ENCODE measurements at places on chromosomes 5 and 9.

GRCh38 chr5:35047785-35048404 lies at the start of gene AGXT2:
Gene AGXT2, minus strand, starts transcription at chr5:35047949. Its CDS starts 57 bp downstream, at chr5:35047892.
- DNase-seq = no peak

GRCh38 chr9:107284636-107285035 lies 1.6 kb downstream of the RAD23B start:
- DNase-seq = no peak

- DNase-seq = no peak
Observed at GRCh38 chr5:154534457-154535050, 56.5 kb upstream of the HAND1 start.

DNA sequence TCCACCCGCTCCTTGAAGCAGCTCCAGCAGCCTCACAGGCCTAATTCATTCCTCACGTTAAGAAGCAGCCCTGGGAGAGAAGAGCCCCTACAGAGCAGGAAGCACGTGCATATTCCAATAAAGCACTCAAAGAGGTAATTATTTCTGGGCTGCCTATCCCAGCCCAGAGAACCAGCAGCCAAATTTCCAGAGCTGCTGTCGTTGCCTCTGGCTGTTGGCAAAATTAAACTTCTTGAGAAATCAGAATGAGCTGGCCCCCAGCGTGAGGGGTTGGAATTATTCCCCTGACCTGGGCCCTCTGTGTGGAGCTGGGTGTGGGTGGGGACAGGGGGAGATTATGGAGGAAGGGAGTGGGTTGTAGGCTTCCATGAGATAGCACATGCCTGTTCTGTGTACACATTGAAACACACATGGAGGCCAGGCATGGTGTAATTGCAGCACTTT lies 86.8 kb upstream of the HSPA9 start:
- DNase-seq = no peak

GRCh38 chr5:179605026-179605833 lies 18.2 kb downstream of the HNRNPH1 start:
- no peak for DNase-seq

DNA sequence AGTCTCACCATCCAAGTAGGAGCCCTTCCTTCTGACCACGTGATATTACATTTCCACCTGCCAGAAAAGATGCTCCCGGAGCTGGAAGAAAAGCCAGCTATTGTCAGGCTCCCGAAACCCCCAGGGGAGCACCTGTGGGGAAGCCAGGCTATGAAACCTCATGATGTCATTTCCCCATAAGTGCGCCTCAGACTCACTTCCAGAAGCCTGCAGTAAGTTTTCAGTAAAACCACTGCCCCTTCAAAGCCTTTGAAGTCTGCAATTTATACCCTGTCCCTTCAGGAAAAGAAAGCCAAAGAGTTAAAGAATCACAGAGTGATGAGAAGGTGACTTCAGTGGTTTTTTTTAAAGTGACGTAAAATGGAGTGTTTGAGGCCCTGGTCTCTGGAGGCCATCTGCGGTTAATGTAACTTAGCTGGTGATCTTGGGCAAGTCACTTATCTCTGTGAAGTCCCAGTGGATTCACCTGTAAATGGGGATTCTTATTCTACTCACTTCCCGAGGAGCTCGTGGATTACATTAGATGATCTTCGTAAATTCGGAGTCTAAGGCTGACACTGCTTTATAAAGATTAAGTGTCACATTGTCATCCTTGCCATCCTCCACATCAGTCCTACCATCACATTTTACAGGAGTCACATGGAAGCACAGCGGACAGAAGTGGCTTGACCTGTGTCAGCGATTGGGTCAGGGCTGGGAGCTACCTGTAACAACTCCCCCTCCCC lies 2.6 kb upstream of the SEMA6A start:
- no peak for DNase-seq

- DNase-seq = no peak
Observed at GRCh38 chr9:3385871-3386270, 139.9 kb downstream of the RFX3 start.

- DNase-seq = peak; percentile 87
Observed at GRCh38 chr5:140346348-140347221, at the start of gene HBEGF. Gene HBEGF, minus strand, starts transcription at chr5:140346603. Its CDS starts 275 bp downstream, at chr5:140346328.

GRCh38 chr9:126500600-126501382 lies 112.9 kb upstream of the LMX1B start:
- DNase-seq = no peak

GRCh38 chr5:22643356-22643755 lies 209.8 kb downstream of the CDH12 start:
- no peak for DNase-seq

DNA sequence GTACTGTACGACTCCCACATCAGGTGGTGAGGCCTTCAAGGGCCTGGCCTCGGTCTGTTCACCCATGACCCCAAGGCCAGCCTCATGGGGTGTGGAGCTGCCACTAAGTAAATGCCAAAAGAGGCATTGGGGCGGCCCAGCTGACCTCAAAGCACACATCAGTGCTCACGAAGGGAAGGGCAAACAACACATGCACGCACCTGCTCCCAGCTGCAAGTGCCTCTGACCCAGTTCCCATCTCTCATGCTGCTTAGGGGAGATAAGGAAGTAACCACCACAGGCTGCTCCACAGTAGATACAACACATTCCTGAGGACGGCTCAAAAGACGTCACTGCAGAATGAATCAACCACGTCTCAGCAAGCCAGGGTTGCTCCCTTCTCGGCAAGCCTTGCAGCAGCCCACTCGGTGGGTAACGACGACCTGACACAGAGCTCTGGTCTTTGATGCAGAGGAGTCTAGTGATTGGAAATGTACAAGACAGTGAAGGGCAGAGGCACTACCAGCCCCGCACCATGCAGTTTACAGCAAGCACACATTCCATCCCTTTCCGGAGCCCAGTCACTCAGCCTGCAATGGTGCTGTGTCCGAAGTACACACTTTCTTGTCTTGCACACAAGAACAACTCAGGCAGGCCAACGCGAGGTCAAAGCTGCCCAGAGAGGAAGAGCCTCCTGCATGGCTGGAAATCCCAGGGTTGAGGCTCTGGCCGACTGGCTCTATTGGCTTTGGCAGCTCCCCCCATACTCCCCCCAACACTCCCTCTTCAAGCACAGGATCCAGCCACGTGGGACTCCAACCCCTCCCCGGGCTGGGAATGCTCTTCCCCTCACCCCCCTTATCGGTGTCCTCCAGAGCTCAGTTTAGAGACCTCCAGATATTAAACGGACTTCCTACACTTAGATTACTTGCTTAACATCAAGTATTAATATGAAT lies 31.8 kb downstream of the FABP6 start:
- DNase-seq = no peak

- DNase-seq = peak; percentile 10
Observed at GRCh38 chr9:82555431-82556051, 507.4 kb downstream of the RASEF start.

- no peak for DNase-seq
Observed at GRCh38 chr5:53083927-53084326, 25.6 kb downstream of the MOCS2 start.

DNA sequence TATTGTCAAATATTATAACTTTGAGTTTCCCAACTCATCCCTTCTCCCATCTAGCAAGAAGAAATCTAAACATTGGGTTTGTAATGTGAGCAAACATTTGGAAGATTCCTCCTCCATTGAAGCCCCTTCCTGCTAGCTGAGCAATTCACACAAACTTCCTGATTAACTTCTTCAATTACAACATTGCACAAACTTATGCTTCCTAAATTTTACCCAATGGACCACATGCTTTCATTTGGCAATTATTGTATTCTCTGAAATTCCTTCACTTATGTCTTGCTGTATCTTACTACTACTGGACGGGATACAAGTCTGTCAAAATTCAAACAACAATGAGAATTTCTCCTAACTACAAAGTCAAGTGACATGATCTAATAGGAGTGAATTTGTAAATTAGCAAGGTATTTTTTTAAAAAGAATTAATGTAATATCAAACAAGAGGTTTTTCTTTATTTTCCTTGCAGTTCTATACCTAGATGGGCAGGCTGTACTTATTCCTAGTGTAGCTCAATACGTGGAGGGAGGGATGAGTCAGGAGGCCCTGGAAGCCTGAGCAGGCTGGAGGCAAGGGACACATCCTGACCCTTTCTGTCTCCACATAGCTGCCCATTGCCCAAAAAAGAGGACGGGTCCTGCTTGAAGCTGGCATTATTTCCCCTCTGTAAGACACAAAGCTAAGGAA lies 11.8 kb upstream of the IFNW1 start:
- peak; percentile 0 for DNase-seq

- DNase-seq = no peak
Observed at GRCh38 chr9:21679432-21679831, 123.0 kb upstream of the MTAP start.

Measured in putamen (tissue), 1 donor.